ENCODE measurements at places on chromosomes 1 and 21.
A peak's percentile ranks its signal among the peaks of the same experiment; 100 is the strongest.

GRCh38 chr1:14189381-14189780, 409.1 kb upstream of the KAZN start:
- no peak for ATAC-seq

DNA sequence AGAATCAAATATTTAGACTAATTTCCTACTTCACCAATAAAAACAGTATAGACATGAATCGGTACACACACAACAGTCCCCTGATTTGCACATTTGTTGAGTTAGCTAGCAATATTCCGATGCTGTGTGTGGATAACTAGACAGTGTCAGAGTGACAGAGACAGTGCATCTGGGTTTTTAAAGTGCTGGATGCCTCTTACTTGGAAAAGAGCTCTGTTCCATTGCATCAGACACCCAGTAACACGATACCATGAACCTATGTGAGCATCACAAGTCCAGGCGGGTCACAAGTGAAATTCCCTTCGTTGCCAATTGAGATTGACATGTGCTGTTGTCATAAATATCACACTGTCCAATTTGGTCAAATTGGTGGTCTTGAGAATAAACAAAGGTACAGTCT, 82.0 kb upstream of the ESRRG start:
- no peak for ATAC-seq

DNA sequence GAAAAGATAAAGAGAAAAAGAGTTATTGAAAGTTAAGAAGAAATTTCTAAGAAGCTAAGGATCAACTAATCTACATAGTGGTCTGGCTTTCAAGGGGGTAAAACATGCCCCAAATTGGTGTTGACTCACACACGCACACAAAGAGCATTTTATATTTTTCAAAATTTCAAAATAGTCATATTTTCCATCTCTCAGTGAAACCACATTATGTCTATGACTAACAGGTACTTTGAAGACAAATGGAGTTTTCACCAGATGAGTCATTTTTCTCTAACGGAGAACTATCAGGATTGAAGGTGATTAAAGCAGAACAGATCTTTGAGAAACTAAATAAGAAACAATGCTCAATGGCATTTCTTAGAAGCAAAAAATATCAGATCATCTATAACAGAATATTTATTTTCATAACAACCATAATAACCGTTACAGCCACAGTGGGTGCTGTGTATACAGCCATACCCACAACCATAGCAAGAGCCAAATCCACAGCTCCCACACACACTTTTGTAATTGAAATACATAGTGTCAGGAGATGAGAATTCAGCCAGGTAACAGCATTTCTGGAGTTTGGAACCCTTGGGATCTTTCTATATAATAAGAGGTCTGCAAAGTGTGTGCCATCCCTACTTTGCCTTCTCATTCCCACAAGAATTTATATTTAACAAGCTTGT, at the start of gene KRTAP21-3:
Gene KRTAP21-3 (minus strand): TSS at position 539 of the 671 bp plus-strand sequence. CDS start 18 bp downstream, at position 521.
- no peak for ATAC-seq

DNA sequence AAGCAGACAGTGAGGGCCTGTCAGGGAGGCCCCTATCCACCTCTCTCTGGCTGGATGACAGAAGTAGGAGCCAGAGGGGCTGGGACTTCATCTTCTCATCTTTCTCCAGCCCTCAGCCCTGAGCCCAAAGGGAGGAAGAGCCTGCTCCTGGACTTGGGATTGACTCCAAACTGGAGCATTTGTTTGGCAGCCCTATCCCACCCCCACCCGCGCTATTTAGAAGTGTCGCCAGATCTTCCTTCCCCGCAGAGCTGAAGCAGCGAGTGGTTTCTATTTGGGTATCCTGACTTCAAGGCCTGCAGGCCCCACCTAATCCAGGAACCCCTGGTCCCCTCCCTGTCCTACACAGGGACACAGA, 9.6 kb downstream of the NES start:
- ATAC-seq = peak; percentile 45

- no peak for ATAC-seq
Observed at GRCh38 chr1:201364808-201365105, 12.7 kb downstream of the TNNT2 start.

DNA sequence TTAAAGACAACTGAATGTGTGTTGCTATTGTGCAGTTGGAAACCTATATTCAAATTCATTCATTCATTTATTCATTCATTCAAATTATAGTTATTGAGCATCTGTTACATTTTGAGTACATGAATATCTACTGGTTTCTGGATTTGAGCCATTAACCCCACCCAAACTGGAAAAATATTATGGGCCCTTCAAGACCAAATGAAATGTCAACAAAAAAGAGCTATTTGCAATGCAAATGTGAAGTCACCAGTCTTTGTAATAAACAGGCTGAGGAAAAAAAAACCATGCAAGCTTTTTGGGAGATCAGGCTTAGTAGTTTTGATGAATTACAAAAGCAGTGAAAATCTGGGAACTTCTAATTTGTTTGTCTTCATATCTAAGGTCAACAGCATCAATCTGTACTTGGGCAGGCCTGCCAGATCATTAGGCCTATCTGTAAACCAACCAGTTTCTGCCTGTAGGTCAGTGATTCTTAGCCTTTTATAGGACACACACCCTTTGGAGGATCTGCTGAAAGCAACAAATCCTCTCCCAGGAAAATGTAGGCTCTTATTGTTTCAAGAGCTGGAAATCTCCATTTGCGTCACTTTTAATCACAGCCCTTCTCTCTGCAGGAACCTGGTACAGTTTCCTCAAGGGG, 134.7 kb downstream of the FAM78B start:
- ATAC-seq = no peak

- ATAC-seq = no peak
Observed at GRCh38 chr1:54570161-54570560, 22.1 kb downstream of the ACOT11 start.

- ATAC-seq = no peak
Observed at GRCh38 chr1:101043776-101044175, 18.2 kb upstream of the DPH5 start.

DNA sequence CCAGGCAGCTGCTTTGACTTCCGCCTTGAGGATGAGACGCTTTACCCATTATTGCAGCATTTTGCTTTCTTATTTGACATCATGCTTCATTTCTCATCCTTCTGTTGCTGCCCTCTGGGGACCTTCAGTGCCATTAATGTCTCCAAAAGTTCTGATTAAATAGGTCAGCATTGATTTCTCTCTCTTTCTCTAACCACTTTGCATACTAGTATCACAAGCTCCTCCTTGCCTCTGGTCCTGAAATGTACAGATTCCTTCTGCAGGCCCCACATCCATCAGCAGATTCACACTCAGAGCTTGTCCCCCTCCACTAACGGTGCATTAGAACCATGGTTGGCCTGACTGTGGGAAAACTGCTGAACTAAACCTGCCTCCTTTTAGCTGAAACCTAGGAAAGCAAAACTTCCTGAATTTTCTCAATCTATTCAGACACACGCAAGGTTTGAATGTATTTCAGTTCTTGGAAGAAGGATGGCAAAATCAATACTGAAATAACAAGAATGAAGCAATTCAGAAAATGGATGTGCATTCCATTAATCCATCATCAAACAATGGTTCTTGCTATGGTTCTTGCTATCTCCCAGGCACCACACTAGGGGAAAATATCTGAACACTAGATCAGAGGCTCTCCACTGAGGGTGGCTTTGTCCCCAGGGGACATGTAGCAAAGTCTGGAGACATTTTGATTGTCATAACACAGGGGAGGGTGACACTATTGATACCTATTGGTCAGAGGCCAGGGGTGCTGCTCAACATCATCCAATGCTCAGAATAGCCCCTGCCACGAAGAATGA, 154.5 kb downstream of the PCP4 start:
- ATAC-seq = no peak

DNA sequence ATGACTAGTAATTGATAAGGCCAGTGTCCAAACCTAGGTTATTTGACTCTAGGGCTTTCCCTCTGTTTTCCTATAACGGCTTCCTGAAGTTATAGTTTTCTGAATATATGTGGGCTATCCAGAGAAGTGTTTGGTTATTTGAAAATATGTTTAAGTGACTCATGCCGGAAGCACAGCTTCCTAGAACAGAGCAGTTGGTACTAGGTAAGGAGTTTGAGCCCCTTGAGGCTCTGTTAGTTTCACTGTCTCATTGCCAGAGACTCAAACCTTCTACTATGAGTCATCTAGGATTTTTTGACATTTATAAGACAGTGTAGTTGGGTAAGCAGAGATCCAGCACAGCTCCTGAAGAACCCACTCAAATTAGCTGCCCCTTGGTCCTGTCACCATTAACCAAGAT, 27.1 kb upstream of the LEPR start:
- ATAC-seq = no peak

DNA sequence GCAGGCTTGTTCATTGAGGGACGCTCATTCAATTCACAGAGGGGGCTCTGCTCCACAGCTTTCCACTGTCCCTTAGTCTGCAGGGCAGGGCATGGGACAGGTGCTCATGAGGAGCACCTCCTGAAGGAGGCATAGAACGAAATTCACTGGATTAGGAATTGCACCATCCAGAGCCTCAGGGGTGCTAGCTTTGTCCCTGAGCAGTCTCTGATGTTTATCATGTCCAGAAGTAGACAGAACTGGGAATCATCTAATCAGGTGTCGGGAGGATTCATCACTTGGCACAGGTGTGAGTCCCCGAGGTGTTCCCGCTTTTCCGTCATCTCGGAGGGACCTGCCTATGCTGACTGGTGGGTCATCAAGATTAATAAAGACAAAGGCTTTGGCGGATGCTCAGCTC, 321.4 kb downstream of the AJAP1 start:
- ATAC-seq = no peak

DNA sequence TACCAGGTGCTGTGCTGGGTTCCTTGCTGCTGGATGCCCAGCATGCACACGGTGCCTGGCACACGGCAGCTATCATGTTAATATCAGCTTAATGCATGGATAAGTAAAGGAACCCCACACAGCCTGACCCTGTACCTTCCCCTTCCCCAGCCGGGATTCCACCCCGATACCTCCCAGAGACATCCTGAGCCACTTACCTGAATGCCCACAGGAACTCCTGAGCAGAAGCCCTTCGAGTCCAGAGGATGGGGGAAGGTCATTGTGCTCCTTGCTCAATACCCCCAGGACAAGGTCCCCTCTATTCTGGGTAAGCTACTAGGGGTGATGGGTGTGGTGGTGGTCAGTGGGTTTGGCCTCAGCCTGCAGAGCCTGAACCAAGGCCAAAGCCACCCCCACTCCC, 1.4 kb downstream of the FAM131C start:
- no peak for ATAC-seq

- no peak for ATAC-seq
Observed at GRCh38 chr21:34788879-34789278, 120.1 kb downstream of the CLIC6 start.

DNA sequence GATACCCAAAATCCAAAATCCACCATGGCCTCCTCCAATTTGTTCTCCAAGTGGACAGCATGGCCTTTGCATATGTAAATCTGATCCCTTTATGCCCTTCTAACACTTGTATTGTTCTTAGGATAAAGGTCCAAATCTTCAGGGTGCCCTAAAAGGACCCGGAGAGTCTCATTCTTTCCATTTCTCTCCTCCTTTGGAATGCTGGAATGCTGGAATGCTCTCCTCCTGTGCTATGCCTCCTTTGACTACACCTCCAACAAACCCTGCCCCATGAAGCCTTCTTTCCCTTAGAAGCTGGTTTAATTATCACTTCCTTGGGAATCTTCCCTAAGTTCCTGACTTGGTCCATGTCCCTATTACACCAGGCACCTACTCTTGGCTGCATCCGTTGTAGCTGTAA, 484.8 kb upstream of the RUNX1 start:
- ATAC-seq = no peak

DNA sequence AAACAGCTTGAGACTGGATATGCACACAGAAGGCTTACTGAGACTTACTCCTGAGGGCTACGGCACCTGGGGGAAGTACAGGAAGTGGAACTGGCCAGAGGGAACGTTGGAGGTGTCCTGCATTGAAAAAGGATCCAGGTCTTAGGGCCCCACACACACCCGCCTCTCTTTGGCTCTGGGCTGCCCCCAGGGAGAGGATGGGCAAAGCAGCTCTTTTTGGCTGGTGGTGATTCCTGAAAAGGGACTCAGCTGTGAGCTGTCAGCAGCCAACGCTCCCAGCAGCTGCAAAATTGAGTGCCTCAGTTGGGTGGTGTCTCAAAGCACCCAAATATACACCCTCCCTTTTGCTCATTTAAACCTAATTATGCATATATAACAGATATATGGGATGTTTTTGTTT, 213.2 kb downstream of the TNR start:
- ATAC-seq = no peak

GRCh38 chr1:81151206-81151605, 649.5 kb upstream of the ADGRL2 start:
- no peak for ATAC-seq

DNA sequence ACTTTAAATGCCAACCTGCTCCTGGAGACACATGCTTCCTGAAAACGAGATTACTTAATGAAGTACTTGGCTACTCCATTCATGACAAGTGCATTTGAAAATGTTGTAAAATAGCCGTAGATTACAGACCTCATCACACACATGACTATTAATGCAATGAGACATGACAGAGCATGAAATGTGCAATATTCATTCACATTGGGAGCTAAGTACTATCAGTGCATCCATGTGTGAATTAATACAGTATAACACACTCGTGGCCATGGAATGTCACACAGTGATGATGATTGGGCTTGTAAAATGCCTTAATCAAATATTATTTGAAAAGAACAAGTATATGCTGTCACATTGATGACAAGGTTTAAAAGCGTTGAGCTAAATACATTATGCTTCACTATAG, 407.0 kb downstream of the AMY1C start:
- no peak for ATAC-seq

DNA sequence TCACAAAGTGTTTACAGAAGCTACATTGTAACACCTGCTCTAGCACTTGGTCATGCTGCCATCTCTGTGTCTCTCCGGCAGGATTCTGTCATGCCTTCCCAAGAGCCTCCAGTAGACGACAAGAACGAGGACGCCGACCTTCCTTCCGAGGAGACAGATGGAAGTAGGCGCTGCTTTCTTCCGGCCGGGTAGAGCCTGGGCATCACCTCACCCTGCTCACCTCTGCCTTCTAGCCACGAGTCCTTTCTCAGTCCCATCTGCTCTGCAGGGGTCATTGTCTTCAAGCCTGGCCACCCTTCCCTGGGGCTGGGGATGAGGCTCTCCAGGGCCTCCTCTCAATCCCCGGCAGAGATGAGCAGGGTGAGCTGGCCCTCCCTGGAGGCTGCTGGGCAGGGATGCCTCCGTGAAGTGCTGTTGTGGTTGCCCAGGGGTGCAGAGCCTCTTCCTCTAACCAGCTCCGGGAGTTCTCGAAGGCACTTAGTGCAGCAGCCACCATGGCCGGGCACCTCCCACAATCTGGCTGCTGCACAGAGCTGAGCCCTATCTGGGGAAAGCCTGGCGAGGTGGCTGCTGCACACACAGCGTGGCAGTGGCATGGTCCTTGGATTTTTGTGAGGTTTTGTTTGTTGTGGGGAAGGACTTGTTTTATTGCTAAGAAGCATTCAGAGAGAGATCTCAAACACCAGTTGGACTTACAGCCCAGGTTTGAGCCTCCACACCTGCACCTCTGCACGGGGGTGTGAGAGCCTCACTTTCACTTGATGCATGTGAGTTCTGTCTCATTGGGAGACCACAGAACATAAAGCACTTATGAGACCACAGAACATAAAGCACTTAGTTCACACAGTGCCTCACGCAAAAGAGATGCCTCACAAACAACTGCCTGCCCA, 48.4 kb downstream of the FAAP20 start:
- no peak for ATAC-seq

Measured in gastroesophageal sphincter (tissue), 4 donors.